Midbrain (tissue), 1 donor: ENCODE measurements at places on chromosomes 1 and 21.

GRCh38 chr1:73772941-73773340 is 425.0 kb downstream of the LRRIQ3 start:
- no peak for DNase-seq

- no peak for DNase-seq
Measured at GRCh38 chr1:243727503-243728203, 122.4 kb downstream of the AKT3 start.

DNA sequence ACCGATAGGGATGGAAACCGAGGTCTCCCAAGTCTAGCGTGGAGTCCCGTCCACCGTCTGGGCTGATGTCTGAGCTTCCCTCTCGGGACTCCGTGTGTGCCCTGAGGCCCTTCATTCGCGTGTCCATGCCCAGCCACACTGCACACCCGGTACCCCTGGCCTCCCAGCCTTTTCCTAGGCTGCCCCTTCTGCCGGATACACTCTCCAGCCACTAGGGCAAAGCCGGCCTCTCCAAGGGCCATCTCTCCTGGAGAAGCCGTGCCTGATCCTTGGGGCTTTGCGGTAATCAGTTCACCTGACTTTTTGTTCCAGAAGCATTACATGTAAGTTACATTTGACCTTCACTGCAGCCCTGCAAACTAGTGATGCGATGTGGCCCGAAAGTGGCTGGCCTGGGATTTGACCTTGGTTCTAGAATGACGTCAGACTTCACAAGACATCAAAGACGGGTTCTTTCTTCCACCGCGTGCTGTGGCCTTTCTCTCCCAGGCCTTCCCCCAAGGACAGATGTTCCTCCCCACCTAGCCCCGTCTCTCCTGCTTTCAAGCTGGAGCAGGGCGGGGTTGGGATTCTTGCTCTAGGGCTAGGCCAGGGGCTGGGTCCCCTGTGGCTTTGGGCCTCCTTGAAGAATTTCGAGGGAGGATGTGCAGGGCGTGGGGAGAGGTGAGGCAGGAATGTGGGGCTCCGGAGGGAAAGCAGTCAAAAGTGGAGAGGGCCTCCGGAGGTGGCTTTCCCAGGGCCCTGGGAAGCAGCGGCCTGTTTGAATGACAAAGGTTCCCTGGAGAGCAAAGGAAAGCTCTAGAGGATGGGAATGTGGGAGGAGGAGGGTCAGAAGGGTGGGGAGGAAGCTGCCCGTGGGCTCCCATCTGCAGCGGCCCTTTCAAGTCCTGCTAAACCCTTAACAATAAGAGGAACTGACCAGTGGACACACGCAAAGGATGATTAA is 49.7 kb upstream of the SLC2A1 start:
- no peak for DNase-seq

DNA sequence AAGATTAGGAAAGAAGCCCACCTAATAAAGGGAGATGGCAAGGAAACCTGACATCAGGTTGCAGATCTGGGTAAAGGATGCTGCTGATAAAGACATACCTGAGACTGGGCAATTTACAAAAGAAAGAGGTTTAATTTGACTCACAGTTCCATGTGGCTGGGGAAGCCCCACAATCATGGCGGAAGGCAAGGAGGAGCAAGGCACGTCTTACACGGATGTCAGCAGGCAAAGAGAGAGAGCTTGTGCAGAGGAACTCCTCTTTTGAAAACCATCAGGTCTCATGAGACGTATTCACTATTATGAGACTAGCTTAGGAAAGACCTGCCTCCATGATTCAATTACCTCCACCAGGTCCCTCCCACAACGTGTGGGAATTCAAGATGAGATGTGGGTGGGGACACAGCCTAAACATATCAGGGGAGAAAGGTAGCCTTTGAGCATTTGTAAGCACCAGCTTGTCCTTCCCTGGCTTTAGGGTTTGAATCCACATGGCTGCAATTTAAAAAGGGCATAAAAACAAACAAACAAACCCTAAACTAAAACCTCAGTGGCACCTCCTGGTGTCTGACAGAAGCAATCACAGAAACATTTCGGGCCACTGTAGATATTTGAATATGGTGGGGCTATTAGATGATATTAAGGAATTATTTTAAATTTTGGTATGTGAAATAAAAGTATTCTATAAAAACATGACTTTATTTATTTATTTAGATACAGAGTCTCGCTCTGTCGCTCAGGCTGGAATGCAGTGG is 33.1 kb downstream of the SLC2A7 start:
- no peak for DNase-seq

GRCh38 chr1:63913533-63913932 is 139.7 kb downstream of the ROR1 start:
- no peak for DNase-seq

GRCh38 chr1:163201906-163202305 is 810 bp downstream of the RGS5 start:
- no peak for DNase-seq

DNA sequence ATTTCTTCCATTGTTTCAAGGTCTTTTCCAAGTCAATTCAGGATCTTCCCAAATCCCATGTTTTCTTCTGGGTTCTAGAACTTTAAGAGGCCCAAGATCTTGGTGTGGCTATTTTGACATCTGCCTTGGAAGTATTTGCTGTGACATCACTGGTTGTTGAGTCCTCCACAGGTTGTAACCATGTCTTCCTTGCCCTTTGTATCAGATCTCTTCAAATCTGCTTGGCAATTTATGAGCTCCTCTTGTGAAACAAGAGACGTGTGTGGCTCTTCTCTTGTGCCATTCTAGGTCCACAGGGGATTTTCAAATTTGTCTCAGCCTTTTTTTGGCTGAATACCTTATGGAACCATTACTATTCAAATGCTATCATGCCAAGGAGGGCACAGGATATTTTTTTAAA is 60.3 kb upstream of the KCNK2 start:
- no peak for DNase-seq

DNA sequence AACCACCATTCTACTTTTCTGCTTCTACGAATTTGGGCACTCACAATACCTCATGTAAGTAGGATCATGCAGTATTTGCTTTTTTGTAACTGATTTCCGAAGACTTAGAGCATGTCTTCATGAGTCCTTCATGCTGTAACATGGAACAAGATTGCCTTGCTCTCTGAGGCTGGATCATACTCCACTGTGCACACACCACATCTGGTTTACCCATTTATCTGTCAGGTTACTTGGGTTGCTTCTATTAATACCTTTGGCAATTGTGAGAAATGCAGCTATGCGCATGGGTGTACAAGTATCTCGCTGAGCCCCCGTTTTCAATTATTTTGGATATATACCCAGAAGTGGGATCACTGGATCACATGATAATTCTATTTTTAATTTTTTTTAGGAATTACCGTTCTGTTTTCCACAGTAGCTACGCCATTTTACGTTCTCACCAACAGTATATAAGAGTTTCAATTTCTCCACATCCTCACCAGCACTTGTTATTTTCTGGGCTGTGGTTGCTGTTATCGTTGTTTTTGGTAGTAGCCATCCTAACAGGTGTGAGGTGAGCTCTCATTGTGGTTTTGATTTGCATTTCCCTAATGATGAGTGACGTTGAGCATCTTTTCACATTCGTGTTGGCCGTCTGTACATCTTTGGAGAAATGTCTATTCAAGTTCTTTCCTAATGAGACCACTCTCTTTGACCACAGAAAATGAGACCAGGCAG is 10.7 kb upstream of the SLC2A5 start:
- DNase-seq = no peak

DNA sequence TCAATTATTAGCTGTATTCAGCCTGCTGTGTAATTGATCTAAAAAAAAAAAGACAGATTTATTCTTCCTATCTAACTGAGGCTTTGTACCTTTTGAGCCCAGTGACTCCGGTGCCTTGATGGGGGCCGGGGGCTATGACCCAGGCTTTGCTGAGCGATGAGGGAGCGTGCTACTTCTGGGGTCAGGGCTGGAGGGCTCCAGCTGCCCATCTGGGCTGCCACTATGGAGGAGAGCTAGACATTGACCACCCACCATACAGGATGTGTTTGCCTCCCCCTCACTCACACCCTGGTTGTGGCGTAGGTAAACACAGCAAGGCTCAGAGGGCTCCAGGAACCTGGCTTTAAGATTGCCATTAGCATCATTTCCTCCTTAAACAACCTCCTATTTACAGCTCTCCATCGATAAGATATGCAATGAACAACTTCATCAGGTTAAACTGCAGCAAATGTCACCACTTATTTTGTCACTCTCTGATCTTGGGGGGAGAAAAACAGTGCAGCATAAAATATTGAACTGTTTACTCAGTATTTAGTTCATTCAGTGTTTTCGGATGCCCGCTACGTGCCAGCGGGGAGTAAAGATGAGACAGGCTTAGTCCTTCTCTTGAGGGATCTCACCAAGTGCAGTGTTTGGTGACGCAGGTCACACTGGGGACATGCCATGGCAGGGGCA is 231.6 kb downstream of the KIF26B start:
- DNase-seq = no peak

- no peak for DNase-seq
Measured at GRCh38 chr1:169949139-169949538, 55.4 kb upstream of the SCYL3 start.
